HAP-1 (cell line): ENCODE measurements at places on chromosomes 2 and 18.

- no peak for DNase-seq
Measured at GRCh38 chr2:7887441-7887840, 794.4 kb upstream of the ID2 start.

DNA sequence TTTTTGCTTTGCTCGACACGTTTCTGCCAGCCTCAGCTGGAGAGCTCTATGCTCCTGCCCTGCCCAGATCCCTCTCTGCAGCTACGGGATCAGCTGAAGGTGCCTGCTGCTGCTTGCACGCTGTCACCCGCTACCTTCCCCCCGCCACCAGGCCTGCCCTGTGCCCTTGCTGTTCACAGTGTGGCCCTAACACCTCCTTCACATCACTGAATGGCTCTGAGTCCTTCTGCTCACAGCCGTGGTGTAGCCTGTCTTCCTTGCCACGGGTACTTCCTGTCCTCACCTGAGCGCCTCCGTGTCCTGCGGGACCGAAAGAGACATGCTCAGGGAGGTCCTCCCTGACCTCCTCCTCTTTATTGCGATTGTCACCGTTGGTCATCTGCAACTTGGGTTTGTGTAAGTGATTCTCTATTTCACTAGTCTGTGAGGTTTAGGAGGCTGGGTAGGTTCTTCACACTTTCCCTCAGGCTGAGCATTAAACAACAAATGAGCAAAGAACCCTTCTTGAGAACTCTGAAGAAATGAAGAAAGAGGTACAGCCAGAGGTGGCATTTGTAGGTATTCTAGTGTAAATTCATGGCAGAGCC lies 127.5 kb downstream of the NCK2 start:
- DNase-seq = no peak

GRCh38 chr2:233165895-233166661 lies 85.4 kb upstream of the ATG16L1 start:
- no peak for DNase-seq

DNA sequence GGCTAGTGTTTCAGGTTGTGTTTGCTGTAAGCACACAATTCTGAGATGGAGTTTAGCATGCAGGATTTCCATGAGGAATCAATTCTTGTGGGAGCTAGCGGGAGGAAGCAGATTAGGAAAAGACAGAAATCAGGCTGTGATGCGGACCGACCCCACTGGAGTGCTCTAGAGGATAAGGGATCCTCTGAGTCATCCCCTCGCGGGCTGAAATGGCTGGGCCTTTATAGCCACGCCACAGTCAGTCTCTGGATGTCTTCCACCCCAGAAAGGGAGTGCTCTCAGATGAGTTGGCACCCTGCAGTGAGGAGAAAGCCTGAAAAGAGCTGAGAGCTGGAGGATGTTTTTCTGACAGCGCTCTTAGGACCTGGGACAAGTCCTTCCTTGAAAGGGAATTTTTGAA lies 102.4 kb downstream of the GALNT3 start:
- DNase-seq = no peak

GRCh38 chr2:25202275-25202674 lies 33.9 kb upstream of the POMC start:
- DNase-seq = no peak

DNA sequence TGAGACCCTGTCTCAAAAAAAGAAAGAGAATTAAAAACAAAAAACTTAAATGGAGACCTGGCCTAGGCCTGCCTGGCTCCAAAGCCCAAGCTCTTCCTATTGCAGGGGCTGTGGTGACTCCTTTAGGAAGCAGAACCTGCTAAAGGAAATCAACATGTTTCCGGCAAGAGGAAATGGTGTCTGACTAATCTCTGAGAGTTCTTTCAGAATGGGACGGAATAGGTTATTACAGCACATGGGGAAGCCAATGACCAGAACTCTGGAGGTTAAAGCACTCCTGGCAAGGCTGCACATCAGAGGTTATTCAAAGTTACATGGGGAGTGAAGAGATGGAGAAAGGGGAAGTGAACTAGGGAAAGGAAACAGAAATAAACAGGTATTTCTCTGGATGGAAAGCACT lies 21.4 kb downstream of the KIF3C start:
- no peak for DNase-seq

- DNase-seq = no peak
Measured at GRCh38 chr18:11997466-11997865, 16.2 kb downstream of the IMPA2 start.

GRCh38 chr2:151264157-151264825 lies 2.6 kb upstream of the RBM43 start:
- no peak for DNase-seq

DNA sequence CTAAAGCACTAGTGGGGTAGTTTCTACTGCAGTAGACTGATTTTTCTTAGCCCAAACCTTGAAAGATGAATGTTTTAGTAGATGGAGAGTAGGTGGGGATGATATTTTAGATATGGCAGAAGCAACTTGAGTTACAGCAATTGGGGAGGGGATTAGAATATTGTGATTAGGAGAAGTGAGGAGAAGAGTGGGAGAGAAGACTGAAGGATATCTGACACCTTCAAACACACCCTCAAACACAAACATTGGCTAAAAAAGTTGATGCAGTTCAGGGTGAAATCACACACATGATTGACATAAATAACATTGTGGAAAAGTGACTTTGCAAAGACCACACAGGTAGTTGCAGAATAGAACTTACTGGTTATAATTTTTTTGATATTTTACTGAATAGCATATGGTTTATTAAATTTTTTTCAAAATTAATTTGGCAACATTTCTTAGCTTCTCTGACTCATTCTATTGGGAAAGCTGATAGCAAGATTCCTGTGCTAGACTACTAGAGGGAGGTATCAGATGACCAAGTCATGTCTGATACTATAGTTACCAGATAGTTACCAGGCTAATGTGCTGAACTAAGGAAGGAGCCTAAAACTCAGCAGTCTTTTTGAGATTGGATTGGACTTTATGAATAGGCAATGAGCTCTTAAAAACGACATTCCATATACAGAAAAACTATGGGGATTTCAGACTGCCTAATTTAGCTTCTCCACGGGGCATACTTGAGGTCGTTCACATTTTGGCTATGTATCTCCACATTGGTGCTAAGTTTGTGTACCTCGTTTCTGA lies 73.0 kb downstream of the ACTR3 start:
- no peak for DNase-seq

DNA sequence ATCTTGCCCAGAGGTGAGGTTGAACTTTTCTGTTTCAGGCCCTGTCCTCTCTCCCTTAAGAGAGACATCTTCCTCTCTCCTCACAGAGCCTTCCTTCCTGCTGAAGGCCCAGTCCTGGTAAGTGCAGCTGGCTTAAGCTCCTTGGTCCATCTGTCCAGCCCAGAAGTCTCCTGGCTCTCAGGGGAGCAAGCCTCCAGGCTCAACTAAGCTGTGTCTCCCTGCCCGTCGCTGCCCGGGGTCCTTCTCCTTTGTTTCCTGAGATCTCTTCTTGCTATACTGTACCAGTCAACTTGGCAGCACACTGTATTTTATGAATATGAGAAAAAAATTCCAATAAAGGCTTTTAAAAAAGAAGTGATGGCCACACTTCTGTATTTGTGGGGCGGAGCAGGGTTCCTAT lies 77.4 kb downstream of the KCNF1 start:
- no peak for DNase-seq

- DNase-seq = no peak
Measured at GRCh38 chr2:237818066-237818473, 19.5 kb downstream of the RBM44 start.

- DNase-seq = no peak
Measured at GRCh38 chr2:12616456-12617156, 100.1 kb upstream of the TRIB2 start.

DNA sequence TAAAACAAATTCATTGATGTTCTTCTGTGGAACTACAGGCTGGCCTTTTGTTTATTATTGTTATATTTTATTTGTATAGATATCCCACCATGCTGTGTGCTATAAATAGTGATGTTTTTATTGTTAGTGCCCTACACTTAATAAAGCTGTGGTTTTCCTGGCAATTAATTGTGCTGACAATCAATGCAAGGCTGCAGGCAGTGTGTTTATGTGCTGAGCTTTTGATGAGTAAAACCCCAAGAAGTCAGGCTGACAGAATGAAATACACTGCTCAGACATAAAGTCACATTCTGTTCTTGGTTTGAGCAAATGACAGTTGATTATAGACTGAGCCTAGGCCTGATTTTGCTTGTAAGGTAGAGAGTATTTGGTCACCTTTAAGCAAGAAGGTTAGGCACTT lies 362.7 kb downstream of the CPS1 start:
- DNase-seq = no peak

- no peak for DNase-seq
Measured at GRCh38 chr2:96344011-96344410, 8.4 kb downstream of the NCAPH start.

GRCh38 chr18:26489881-26490280 lies 58.5 kb downstream of the KCTD1 start:
- no peak for DNase-seq

DNA sequence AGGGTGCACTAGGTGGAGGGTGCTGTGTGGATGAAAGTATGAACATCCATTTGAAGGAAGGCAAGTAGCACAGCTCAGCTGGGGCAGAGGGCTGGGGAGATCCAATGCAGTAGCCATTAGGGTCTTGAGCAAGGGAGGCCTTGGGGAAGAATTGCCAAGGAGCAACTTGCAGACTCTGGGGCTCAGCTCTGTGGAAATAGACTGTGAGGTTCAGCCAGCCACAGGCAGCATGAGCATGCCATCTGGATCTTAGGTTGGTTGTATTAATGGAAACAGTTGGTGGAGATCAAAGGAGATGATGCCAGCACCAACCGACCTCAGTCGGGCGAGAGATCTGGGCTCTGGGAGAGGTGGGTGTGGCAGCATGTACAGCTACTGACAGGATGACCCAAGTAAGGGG lies 5.6 kb downstream of the ZAP70 start:
- no peak for DNase-seq
